Prostate gland (tissue), 2 donors: ENCODE measurements at places on chromosomes 7 and 10. TPM values are rescaled to one million over a fixed set of nuclear protein-coding genes. Genes with fewer than 3 reads are reported as not detected.
A peak's percentile ranks its signal among the peaks of the same experiment; 100 is the strongest.

DNA sequence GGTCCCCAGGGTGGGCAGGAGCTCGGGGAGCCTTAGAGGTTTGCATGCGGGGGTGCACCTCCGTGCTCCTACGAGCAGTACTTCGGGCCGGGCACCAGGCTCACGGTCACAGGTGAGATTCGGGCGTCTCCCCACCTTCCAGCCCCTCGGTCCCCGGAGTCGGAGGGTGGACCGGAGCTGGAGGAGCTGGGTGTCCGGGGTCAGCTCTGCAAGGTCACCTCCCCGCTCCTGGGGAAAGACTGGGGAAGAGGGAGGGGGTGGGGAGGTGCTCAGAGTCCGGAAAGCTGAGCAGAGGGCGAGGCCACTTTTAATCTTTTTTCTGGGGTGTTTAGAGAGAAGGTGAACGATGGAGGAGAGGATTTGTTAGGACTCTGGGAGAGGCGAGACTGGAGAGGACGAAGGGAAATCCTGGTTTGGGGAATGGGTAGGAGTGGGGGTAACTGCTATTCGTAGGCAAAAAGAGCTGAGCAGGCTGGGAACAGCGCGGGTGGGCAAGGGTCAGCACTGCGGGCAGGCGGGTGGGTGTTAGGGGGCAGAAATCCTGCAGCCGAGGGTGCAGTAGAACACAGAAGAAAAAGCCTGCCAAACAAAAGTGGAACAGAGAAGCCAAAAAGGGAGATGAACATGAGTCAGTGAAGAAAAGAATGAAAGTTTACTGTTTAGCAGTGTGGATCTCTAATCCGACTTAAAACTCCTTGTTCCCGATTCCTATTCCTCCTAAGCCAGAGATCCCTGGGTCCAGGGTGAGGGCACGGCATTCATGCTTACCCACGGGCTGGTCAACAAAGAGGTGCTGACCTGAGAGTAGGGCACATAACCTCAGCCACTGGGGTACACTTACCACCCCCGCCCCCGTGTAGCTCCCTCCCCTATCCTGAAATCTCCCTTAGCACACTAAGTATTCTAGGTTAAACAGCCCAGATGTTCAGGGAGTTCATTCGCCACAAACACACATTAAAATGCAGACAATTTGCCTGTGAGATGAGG is 26.9 kb downstream of the PRSS2 start:
- H3K4me3 ChIP-seq: peak overlapping the region; percentile 25
- H3K36me3 ChIP-seq: no peaks in the 10 kb centered on the region
- peak overlapping the region; percentile 42 for H3K27ac ChIP-seq
- no peak for DNase-seq

DNA sequence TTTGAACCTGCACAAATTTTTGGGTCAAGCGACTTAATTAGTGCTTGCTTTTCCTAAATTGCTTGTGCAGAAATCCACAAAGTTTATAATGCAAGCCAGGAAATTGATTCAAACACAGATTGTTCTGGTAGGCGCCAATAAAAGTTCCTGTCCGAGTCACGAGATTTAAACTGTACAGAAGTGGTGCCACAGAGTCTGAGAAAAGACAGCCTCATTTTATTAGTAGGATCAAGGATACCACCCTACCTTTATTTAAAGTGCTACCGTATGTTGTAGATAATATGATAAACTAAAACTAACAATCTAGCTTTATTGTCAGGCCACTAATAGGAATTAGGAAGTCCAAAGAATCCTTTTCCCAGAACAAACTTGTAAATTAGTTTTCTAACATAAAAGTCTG is 696.7 kb downstream of the TNS3 start:
- peak; percentile 39 for DNase-seq
- H3K27me3 ChIP-seq: no peaks in the 10 kb centered on the region
- H3K27ac ChIP-seq: no peak overlapping the region

The JAKMIP3 gene
- 2.6 TPM for total RNA-seq

The COL28A1 gene
- 1.8 TPM for total RNA-seq

The C7orf33 gene
- total RNA-seq: not detected

The VWDE gene
- total RNA-seq: 2.7 TPM

GRCh38 chr7:68862736-68863135 is 735.5 kb upstream of the AUTS2 start:
- H3K4me1 ChIP-seq: no peaks in the 10 kb centered on the region
- no peak overlapping the region for H3K4me3 ChIP-seq
- no peak for DNase-seq

The SORCS3 gene
- total RNA-seq: 4.3 TPM

The CCL26 gene
- total RNA-seq: not detected

- no peaks in the 10 kb centered on the region for H3K27me3 ChIP-seq
- H3K4me3 ChIP-seq: no peak overlapping the region
- no peak overlapping the region for H3K27ac ChIP-seq
- no peaks in the 10 kb centered on the region for H3K4me1 ChIP-seq
- DNase-seq: no peak
Observed at GRCh38 chr10:131577178-131577555, 265.6 kb upstream of the TCERG1L start.

- no peak overlapping the region for H3K4me3 ChIP-seq
- peaks cover 69% of the 10 kb centered on the region for H3K27me3 ChIP-seq
- no peaks in the 10 kb centered on the region for H3K4me1 ChIP-seq
- H3K27ac ChIP-seq: no peak overlapping the region
- no peak for DNase-seq
Observed at GRCh38 chr10:129968020-129968852, 4.2 kb upstream of the EBF3 start.

- no peak for DNase-seq
- no peaks in the 10 kb centered on the region for H3K27me3 ChIP-seq
- no peak overlapping the region for H3K27ac ChIP-seq
- H3K4me3 ChIP-seq: no peak overlapping the region
Observed at GRCh38 chr10:44913350-44914081, 2.4 kb downstream of the TMEM72 start.

DNA sequence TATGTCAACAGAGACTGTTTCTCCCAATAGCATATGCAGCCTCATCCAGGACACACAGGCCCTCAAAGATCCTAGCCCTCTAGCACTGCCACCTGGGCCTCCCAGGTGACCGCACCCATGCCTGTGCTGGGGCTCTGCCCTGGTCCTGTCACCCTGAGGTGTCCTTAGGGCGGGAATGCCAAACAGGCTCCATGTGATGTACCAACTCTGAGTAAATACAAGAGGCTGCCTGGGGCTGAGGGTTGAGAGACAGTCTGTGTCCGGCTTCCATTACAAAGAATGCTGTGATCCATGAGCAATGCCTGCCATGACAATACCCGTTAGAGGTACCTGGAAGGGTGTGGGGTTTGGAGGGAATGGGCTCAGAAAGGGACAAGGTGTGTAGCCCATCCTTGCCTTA is 83.0 kb upstream of the KAT6B start:
- no peaks in the 10 kb centered on the region for H3K36me3 ChIP-seq
- no peak overlapping the region for H3K27ac ChIP-seq
- H3K4me3 ChIP-seq: no peak overlapping the region
- no peak for DNase-seq
- H3K4me1 ChIP-seq: no peaks in the 10 kb centered on the region

The GPR141 gene
- 0.36 TPM for total RNA-seq

The GPR85 gene
- 0.50 TPM for total RNA-seq

GRCh38 chr10:124917428-124918190 is 24.3 kb upstream of the ZRANB1 start:
- DNase-seq: peak; percentile 40
- peak overlapping the region; percentile 95 for H3K4me3 ChIP-seq
- no peaks in the 10 kb centered on the region for H3K27me3 ChIP-seq
- H3K4me1 ChIP-seq: peaks cover 6% of the 10 kb centered on the region
- no peaks in the 10 kb centered on the region for H3K36me3 ChIP-seq

DNA sequence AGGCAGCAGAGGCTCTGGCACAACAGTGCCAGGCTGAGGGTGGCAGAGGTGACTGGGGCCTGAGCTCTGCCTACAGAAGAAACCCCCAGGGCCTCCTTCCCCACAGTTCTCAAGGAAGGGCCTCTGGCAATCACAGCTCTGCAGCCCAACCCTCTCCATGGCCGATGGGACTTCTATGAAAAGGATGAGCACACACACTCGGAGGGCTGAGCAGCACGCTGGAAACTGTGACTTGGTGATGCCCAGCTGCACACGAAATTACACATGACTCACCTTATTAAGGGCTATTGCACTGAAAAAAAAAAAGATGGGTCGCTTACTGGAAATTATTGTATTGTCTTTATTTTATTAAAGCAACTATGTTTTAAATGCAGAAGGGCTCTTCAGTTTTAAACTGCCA is 42.9 kb upstream of the LRRC18 start:
- H3K36me3 ChIP-seq: no peaks in the 10 kb centered on the region
- no peak for DNase-seq
- H3K27me3 ChIP-seq: no peaks in the 10 kb centered on the region
- H3K4me1 ChIP-seq: no peaks in the 10 kb centered on the region
- no peak overlapping the region for H3K4me3 ChIP-seq

The CLDN12 gene
- 33.1 TPM for total RNA-seq

DNA sequence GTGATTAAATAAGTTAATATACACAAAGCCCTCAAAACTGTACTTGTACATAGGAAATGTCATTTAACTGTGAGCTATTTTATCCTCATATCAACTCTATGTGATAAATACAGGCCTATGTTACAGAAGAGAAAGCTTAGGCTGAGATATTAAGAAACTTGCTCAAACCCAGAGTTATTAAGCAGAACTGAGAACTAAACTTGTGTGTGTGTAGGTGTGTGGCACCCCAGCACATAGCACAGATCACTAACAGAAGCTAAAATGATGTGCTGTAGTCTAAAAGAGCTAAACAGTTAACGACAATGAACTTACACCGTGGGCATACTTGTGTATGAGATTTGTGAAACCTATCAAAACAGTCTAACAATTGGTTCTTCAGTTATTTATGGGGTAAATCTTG is 34.5 kb downstream of the MTPN start:
- no peak for DNase-seq
- no peaks in the 10 kb centered on the region for H3K36me3 ChIP-seq
- no peak overlapping the region for H3K4me3 ChIP-seq
- no peak overlapping the region for H3K27ac ChIP-seq

DNA sequence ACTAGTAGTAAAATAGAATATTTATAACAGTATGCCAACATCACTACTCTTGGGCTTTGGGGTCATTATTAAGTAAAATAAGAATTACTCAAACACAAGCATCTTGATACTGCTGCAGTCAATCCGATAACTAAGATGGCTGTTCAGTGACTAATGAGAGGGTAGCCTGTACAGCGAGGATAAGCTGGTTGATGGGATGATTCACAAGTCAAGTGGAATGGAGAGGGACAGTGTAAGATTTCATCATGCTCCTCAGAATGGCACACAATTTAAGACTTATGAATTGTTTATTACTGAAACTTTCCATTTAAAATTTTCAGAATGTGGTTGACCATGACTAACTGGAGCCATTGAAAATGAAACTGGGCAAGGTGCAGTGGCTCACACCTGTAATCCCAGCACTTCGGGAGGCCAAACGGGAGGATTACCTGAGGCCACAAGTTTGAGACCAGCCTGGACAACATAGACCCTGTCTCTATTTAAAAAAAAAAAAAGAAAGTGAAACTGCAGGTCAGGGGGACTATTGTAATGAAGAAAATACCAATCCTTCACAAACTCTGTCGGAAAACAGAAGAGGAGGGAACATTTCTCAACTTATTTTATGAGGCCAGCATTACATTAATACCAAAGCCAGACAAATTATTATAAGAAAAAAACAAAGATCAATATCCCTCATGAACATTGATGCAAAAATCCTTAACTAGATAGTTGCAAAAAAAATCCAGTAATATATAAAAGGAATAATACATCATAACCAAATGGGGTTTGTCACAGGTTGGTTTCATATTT is 11.2 kb downstream of the AVL9 start:
- DNase-seq: no peak
- no peaks in the 10 kb centered on the region for H3K4me1 ChIP-seq
- H3K36me3 ChIP-seq: no peaks in the 10 kb centered on the region
- no peak overlapping the region for H3K27ac ChIP-seq

DNA sequence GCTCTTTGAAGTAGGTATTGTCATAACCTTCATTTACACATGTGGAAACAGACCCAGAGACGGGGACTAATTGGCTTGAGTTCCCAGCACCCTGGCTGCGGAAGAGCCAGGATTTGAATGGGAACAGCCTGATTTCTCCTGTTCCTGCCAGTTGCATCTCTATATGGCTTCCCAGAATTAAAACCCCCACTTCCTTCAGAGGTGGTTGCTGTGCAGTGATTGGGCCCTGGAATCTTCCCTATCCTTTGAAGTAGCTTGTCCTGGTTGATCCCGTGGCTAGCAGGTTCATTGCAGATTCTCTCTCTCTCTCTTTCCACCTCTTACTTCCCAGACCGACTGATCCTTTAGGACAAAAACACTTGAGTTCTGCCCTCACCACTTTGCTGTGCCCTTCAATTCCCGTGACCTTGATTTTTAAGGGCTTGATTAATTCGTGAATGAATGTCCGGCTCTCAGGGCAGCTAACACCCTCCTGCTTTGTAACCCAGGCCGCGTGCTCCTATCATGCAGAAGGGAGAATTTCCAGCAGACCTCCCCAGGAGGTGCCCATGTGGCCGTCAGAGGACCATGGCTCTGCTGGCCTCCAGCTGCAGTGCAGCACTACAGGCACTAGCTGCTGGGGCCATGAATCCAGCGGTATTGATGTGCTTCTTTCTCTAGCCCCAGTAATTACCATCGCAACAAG is 120.6 kb upstream of the AGK start:
- H3K27me3 ChIP-seq: no peaks in the 10 kb centered on the region
- no peak overlapping the region for H3K27ac ChIP-seq
- DNase-seq: no peak
- no peaks in the 10 kb centered on the region for H3K4me1 ChIP-seq
- H3K4me3 ChIP-seq: no peak overlapping the region

DNA sequence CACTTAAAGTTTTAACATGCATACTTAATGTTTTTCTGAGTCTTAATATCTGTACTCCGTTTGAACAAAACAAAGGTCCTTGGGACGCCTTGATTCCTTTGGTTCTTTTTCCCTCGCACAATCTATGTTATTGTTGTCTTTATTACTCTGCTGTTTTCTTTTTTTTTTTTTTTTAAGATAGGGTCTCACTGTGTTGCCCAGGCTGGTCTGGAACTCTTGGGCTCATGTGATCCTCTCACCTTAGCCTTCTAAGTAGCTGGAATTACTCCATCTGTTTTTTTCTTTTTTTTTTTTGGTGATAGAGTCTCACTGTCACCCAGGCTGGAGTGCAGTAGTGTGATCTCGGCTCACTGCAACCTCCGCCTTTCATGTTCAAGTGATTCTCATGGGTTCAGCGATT is 13.2 kb downstream of the MLLT10 start:
- H3K27ac ChIP-seq: no peak overlapping the region
- H3K27me3 ChIP-seq: no peaks in the 10 kb centered on the region
- no peaks in the 10 kb centered on the region for H3K4me1 ChIP-seq
- DNase-seq: no peak

GRCh38 chr10:106474876-106475275 is 689.6 kb downstream of the SORCS1 start:
- H3K4me1 ChIP-seq: no peaks in the 10 kb centered on the region
- no peak overlapping the region for H3K4me3 ChIP-seq
- H3K27ac ChIP-seq: no peak overlapping the region

- no peak overlapping the region for H3K4me3 ChIP-seq
- H3K4me1 ChIP-seq: no peaks in the 10 kb centered on the region
- H3K27ac ChIP-seq: no peak overlapping the region
- H3K36me3 ChIP-seq: no peaks in the 10 kb centered on the region
- no peaks in the 10 kb centered on the region for H3K27me3 ChIP-seq
Observed at GRCh38 chr7:26182706-26183105, 17.8 kb downstream of the HNRNPA2B1 start.

The BEND7 gene
- total RNA-seq: 44.5 TPM

The PUS7 gene
- 10.4 TPM for total RNA-seq
